ENCODE measurements at places on chromosomes 5 and 9.
A peak's percentile ranks its signal among the peaks of the same experiment; 100 is the strongest.

- no peak for DNase-seq
Measured at GRCh38 chr9:130072515-130073235, 19.0 kb downstream of the GPR107 start.

GRCh38 chr5:179486596-179487051, 63.7 kb upstream of the RUFY1 start:
- no peak for DNase-seq

DNA sequence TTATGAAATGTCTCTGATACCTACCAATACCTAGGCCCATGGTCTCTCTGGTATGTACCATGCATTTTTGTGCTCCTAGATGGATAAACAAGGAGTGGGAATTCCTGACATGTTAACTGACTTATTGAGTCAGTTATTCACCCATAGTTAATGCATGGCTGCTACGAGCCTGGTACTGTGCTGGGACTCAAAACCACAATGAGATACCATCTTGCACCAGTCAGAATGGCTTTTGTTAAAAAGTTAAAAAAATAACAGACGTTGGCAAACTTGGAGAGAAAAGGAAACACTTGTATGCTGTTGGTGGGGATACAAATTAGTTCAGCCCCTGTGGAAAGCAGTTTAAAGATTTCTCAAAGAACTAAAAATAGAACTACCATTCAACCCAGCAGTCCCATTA, 293.8 kb downstream of the OSTF1 start:
- no peak for DNase-seq

- no peak for DNase-seq
Measured at GRCh38 chr9:7370381-7370780, 429.2 kb downstream of the DMAC1 start.

DNA sequence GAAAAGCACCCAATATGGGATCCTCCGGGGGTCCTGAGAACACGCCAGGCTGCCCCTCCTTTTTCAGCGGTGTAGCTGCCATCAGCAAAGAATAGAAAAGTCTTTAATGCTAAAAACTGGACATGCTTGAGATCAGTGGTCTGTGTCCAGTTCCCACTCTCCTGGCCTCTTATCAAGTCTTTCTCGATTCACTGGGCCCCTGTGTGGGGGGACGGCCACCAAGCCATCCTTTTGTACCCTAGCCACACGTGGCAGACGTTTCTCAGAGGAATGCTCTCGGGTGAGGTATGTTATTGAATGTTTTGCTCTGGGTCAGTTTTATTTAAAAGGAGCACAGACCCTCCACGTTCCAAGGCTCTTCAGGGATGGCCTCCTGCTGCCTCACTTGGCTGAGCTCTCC, 23.6 kb downstream of the FABP6 start:
- no peak for DNase-seq

GRCh38 chr9:74824654-74825053, 63.1 kb downstream of the TRPM6 start:
- no peak for DNase-seq

DNA sequence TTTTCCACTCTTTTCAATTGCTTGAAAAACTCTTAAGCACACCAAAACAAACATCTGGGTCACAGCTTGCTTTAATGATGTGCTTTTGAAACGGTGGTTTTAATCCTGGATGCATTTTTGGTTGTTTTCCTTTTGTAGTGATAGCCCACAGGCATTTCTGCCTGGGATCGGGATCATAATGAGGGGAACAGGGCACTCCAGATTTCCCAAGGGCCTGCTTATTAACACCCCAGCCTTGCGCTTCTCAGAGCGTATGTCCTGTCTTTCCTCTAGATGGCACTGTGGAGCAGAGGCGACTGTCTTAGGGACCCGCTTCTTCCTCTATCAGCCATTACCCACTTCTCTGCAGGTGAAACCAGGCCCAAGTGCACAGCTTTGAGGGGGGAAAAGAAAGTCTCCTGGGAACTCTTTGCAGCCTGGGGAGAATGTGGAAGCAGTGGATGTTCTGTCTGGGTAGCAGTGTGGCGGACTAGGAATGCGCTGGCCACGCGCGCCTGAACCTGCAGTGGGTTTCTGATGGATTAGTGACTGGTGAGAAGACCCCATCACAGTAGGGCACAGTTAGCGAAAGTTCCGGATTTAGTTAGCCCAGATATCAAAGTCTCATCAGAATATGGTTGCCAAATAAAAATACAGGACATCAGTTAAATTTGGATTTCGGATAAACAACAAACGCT, 190.1 kb downstream of the GNA14 start:
- peak; percentile 75 for DNase-seq

- DNase-seq, result peak; percentile 16
Measured at GRCh38 chr5:103218164-103218563, 40.4 kb upstream of the MACIR start.

DNA sequence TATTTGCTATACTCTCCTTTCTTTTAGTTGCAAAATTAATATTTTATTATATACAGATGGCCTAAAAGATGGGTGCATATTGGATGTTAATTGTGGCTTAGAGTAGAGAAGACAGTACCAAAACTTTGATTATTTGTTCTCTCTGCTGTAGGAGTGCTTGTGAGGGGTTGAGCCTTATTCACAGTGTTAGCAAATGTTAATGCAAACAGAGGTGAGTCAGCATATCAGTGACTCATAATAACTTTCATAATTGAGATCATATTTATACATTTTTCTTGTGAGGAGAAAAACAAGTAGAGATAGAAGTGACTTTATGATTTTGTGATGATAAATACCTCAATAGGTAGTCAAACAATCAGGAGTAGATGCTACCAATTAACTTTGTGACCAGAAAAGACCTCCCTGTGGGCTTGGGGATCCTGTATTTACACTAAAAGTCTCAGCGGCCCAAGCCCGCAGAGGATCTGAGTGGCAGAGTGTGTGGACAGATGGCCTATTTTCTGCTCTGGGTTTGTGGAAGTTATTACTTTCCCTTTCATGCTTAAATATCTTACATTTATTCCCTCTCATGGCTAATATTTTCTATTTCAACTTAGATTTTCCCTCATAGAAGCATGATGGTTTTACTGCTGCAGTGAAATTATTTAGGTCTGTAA, 226.5 kb downstream of the TAF11L14 start:
- DNase-seq, result no peak

GRCh38 chr5:53946405-53947100, 363.8 kb downstream of the ARL15 start:
- DNase-seq, result no peak

DNA sequence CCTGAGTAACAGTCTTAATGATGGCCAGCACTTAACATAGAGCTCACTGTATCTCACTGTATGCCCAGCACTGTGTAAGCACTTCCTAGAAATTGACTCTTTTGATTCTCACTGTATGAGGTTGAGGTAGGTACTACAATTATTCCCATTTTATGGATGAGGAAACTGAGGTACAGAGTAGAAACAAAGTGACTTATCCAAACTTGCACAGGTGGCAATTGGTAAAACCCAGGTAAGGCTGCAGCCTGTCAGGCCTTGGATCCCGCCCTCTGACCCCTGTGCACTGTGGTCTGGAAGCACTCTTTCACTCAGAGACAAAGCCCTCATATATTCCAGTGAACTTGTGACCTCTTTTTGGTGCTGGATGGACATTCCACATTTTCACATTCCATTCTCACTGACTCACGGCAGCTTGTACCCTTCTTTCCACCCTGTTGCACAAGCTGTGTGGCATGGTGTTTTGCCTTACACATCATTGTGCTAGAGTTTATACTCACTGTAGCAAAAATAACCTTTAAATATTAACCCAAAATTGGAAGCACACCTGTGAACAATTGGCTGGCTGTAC, 21.7 kb downstream of the ANKRD55 start:
- peak; percentile 77 for DNase-seq

GRCh38 chr5:96538808-96539250, 105.8 kb upstream of the PCSK1 start:
- no peak for DNase-seq

- DNase-seq, result no peak
Measured at GRCh38 chr5:116153687-116154174, 68.9 kb downstream of the COMMD10 start.

- DNase-seq, result no peak
Measured at GRCh38 chr5:136516637-136517036, 151.3 kb upstream of the TRPC7 start.

GRCh38 chr9:89740722-89741121, 135.9 kb downstream of the GADD45G start:
- no peak for DNase-seq

- no peak for DNase-seq
Measured at GRCh38 chr5:69211200-69211599, 21.8 kb downstream of the CENPH start.

DNA sequence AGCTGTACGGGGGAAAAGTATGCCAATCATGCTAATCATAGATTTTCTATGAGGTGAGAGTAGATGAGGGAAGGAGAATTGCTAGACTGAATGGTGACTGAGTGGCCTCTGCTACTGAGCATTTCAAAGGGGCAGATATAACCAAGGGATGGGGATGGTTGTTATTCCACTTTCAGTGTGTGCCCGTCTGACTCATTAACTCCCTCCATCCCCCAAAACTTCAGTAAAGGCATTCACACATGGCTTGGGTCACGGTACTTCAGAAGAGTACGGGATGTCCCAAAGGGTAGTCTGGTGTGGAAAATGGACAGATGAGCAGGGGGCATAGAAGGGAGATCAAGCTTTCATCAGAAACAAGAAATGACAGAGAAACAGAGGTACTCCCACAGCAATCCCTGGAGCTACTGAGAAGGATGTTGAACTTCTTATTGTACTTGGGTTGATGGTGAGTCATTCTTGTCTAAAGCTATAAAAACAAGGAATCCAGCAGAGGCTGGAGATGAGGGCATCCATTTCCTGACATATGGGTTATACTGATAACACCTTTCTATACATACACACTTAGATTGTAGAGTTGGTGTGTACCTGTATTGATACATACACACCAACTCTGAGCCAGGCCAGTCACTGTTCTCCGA, 8.9 kb upstream of the TLE4 start:
- DNase-seq, result no peak

- no peak for DNase-seq
Measured at GRCh38 chr5:40368200-40368599, 311.5 kb upstream of the PTGER4 start.

DNA sequence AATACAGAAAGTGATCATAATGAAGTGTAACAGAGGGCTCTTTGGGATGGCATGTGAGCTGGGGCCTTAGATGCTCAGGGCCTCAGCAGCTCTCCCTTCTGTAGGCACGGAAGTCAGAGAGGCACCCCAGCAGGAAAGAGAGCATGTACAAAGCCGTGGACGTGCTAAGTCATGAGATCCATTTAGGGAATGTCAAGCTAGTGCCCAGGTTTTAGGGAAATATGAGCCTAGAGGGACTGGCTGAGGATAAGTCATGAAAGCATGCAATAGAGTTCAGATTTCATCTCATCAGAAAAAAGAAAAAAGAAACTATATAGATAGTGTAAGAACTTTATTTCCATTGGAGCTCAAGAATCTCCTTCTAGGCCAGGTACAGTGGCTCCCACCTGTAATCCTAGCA, 379.5 kb upstream of the KLF4 start:
- DNase-seq, result no peak

- DNase-seq, result no peak
Measured at GRCh38 chr9:69145144-69145715, 28.8 kb upstream of the TJP2 start.

DNA sequence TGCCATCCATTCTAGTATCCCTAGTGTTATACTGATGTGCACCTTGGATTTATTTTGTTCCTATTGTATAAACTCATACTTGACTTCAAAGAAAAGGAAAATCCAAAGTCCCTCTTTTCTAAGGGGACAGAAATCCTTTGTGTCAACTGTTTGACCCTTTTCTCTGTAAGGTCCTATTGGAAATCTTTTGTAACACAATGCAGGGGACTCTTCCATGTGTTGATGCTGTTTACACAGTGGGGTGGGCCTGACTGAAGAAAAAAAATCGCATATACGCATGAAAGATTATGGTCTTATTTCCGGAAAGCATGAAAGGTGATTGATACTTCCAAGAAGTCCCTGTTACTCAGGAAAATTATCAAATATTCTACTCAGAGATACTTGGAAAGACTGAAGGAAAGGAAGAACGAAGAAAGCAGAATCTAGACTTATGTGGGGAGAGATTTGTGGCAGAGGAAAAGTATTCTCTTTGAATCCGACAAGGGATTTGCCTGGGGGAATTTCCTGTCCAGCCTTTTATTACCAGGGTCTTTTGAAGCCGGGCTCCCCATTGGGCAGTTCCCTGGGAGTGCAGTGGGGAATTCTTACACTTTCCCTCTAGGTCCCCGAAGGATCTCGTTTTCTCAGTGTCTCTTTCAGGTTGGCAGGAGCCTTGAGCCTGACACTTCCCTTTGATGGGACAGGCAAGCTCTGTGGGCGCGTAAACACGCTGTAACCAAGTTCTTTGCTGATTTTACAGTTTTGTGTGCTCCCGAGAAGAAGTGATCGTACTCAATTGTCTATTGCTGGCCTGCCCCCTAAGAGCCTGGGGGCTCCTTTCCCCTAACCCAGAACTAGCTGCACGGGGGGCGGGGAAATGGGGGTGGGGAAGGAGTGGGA, 779 bp upstream of the VCAN start:
- DNase-seq, result no peak

- no peak for DNase-seq
Measured at GRCh38 chr9:16625161-16625631, 245.3 kb downstream of the BNC2 start.

DNA sequence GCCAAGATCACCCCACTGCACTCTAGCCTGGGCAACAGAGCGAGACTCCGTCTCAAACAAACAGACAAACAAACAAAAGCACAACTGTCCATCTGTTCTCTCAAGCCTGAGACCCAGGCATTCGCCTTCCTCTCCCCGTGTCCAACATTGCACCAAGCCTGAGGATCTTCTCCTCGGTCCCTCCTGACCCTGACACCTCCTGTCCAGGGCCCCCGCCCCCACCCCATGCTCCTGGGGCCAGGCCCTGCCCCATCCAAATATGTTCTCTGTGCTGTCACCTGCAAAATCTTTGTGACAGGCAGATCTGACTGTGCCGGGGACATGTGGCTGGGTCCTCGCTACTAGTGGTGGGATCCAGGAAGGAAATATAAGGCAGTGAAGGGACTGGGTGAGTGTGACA, 33.4 kb upstream of the UNC5A start:
- no peak for DNase-seq

GRCh38 chr9:76374783-76375559, 19.3 kb downstream of the RFK start:
- DNase-seq, result peak; percentile 83

- peak; percentile 7 for DNase-seq
Measured at GRCh38 chr5:24110004-24110615, 534.7 kb downstream of the CDH10 start.

DNA sequence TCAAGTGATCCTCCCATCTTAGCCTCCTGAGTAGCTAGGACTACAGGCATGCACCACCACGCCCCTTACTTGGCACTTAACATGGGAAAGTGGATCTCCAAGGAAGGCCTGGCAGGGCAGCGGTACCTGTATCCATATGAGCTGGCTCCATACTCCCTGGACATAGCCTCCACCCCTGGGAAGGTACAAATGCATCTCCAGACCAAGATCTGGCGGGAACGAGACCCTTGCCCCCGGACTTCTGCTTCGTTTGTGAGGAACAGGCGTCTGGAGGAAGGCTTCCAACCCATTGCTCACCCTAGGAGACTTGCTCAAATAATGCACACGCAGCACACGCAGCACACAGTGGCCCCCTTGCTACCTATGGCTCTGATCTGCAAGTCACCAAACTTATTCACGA, 55.2 kb downstream of the CRB2 start:
- DNase-seq, result no peak

- DNase-seq, result peak; percentile 6
Measured at GRCh38 chr5:108650997-108651396, 96.7 kb upstream of the FER start.

- no peak for DNase-seq
Measured at GRCh38 chr5:159907689-159908590, 8.3 kb upstream of the ADRA1B start.
